ENCODE measurements at places on chromosomes 2 and 18.

DNA sequence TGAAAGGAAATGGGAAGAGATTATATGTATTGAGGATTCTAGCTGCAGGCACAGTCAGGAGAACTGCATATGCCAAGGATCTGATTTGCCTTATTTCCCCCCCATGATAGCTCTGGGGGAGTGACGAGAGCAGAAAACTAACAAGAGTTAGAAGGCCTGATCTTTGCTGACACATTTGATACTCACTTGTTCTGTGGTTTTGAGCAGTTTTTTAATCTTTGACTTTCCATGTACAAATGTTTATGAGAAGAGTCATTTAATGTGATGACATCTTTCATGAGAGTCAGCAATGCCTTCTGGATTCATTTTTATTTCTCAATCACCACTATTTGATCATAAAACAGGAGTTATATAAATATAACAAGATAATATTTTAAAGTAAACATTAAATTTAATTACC lies 12.7 kb upstream of the SERPINB7 start:
- no peaks in the 10 kb centered on the region for H3K4me1 ChIP-seq
- no peak overlapping the region for H3K4me3 ChIP-seq
- H3K27ac ChIP-seq, result no peak overlapping the region
- no peak for DNase-seq
- H3K36me3 ChIP-seq, result no peaks in the 10 kb centered on the region
- no peaks in the 10 kb centered on the region for H3K27me3 ChIP-seq

DNA sequence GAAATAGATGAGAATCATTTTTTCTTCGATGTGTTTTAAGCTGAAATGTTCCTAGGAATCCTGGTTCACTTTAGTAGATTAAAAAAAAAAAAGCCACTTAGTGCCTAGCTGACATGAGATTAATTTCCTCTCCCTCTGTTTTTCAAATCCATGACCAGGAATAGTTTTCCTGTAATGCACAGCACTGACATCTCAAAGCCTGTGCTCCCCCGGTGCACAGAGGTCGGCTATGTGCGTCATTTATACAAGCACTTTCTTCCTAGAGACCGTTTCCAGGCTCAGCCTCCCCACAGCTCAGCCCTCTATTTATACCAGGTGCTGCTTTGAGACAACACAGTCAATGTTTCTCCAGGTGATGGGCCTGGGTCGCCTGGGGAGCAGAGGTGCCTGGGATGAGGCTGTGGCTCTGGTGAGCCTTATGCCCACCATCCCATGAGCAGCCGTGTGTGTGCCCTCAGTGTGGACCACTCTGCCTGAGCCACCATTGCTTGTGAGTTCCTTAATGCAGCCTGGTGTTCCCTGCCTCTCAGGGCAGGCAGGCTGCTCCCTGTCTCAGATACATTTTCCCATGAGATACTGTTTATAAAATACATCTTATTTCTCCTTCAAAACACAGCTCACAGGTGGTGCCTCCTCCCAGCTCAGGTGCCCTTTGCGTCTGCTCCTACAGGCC lies 515.7 kb upstream of the HS6ST1 start:
- H3K4me3 ChIP-seq, result no peak overlapping the region
- DNase-seq, result no peak
- no peaks in the 10 kb centered on the region for H3K36me3 ChIP-seq
- H3K27me3 ChIP-seq, result no peaks in the 10 kb centered on the region

- no peaks in the 10 kb centered on the region for H3K27me3 ChIP-seq
- DNase-seq, result no peak
- H3K4me3 ChIP-seq, result no peak overlapping the region
- H3K4me1 ChIP-seq, result no peaks in the 10 kb centered on the region
- no peak overlapping the region for H3K27ac ChIP-seq
Observed at GRCh38 chr2:227447606-227448005, 24.4 kb upstream of the AGFG1 start.

DNA sequence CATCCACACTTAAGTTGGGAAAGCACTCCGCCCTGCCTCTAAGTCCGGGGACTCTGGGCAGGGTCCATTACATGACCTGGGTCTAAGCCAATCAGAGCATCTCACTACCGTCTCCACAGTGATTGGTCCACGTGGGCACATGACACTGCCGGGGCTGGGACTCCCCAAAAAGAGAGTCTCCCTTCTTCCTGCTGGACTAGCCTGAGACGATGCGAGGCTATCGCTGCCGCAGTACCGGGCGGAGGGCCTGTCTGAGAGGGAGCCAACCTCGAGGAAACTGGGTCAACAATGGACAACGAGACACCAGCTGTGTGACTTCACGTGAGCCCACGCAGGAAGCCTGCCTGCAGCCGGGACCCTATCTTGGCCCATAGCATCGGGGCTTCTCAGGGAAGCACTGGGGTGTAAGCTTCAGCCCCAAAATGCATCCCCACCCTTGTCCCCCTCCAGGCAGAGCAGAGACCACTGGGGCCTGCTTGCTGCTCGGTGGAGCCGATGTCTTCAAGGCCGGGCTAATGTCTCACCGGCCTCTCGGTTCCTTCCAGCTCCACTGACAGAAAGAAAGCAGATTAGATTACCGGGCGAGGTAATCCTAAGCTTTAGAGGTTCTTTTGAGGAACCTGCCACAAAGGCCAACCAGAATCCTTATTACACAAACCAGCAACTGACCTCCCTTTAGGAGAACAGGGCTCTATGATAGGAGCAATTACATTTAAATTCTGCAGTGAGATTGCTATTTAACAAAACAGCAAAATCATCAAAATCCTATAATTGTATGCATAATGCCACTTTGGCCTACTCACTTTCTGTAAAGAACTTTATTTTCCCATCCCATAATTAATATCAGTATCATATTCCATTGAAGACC lies 21.3 kb upstream of the COPS8 start:
- no peak for DNase-seq
- no peak overlapping the region for H3K4me3 ChIP-seq
- no peak overlapping the region for H3K27ac ChIP-seq
- H3K4me1 ChIP-seq, result peaks cover 13% of the 10 kb centered on the region
- no peaks in the 10 kb centered on the region for H3K36me3 ChIP-seq

GRCh38 chr2:172976116-172976515 lies 99.5 kb upstream of the MAP3K20 start:
- DNase-seq, result no peak
- no peak overlapping the region for H3K4me3 ChIP-seq
- no peaks in the 10 kb centered on the region for H3K36me3 ChIP-seq
- no peak overlapping the region for H3K27ac ChIP-seq
- no peaks in the 10 kb centered on the region for H3K27me3 ChIP-seq
- peaks cover 2% of the 10 kb centered on the region for H3K4me1 ChIP-seq

- H3K36me3 ChIP-seq, result no peaks in the 10 kb centered on the region
- no peaks in the 10 kb centered on the region for H3K27me3 ChIP-seq
- DNase-seq, result no peak
- no peak overlapping the region for H3K4me3 ChIP-seq
- no peak overlapping the region for H3K27ac ChIP-seq
Observed at GRCh38 chr2:59236723-59237122, 995.6 kb upstream of the FANCL start.
